Tracheal epithelial cell (primary cell): ENCODE measurements at places on chromosomes 5 and 9. TPM values are rescaled to one million over a fixed set of nuclear protein-coding genes. Genes with fewer than 3 reads are reported as not detected.

The OCLN gene
- total RNA-seq = 38.6 and 104 TPM in 2 replicates

The IQGAP2 gene
- total RNA-seq = not detected in 2 replicates

The PCDHB12 gene
- total RNA-seq = under 0.01 TPM in 1 of 2 replicates, not detected in the other

The LOX gene
- 1.1 and 13.5 TPM in 2 replicates for total RNA-seq

The PPP1R26 gene
- total RNA-seq = 25.1 and 27.7 TPM in 2 replicates

The N4BP3 gene
- 3.8 and 4.8 TPM in 2 replicates for total RNA-seq

The C9 gene
- not detected in 2 replicates for total RNA-seq

The DDX4 gene
- not detected in 2 replicates for total RNA-seq

The CTXN3 gene
- not detected in 2 replicates for total RNA-seq

The ZNF300 gene
- total RNA-seq = 2.7 and 3.4 TPM in 2 replicates
